ENCODE measurements at places on chromosomes 4 and X. TPM values are rescaled to one million over a fixed set of nuclear protein-coding genes. Genes with fewer than 3 reads are reported as not detected.

DNA sequence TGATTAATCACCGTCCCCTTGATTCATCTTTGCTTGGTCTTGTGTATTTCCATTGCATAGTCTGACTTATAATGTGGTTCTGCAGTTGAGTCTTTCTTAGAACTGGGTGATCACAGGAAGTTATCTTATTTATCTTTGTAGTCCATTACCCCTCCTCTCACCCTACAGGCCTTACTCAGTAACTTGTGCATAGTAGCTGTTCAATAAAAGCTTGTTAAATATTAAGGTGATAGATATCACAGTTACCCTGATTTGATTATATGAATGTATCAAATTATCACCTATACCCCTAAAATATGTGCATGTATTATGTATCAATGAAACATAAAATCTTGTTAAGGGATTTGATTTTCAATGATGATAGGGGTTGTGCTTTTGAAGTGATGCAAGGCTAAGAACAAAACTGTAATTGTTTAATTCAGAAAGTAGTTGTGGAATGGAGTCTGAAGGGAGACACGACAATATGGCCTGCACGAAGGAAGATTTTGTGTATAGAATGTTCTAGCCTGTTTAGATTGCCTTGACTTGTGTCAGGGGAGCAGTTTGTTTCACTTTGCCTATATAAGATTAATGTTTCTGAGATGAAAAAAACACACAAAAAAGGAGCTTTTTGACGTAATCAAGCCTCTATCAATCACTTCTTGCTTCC lies 132.4 kb upstream of the LIMCH1 start:
- DNase-seq: no peak

GRCh38 chr4:82578935-82579334 lies 17.1 kb upstream of the TMEM150C start:
- no peak for DNase-seq

DNA sequence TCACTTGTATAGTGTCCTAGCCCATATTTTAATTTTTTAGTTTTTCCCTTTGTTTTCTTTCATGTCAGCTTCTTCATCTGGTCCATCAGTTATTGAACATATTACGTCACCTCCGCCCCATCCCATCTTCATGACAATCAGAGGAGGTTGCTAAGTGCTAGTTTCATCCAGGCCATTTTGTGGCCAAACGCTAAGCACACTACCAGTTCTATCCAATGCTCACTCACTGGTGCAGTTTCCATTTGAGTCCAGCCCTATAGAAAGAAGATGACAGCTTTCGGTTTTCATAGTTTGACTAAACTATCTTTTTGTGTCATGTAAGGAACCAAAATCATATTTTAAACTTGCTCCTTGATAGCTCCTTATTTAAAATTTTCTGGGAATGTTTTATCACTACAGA lies 304.2 kb downstream of the TENM3 start:
- no peak for DNase-seq

DNA sequence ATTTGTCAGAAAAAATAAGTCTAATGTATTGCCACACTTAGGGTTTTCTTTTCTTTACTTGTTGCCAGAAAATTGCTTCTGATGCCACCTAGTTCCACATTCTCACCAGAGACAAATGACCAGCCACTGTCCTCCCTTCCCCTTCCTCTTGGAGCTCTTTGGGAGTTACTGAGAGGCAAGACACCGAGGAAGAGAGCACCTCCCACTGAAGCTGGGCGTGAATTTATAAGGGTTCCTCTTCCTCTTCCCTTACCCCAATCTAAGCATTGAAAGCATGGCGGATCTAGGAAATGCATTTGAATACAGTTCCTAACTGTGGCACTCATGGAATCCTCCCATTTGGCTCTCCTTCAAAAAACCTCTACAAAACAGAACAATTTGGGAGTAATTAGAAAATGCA lies 30.0 kb downstream of the ANXA3 start:
- DNase-seq: no peak

DNA sequence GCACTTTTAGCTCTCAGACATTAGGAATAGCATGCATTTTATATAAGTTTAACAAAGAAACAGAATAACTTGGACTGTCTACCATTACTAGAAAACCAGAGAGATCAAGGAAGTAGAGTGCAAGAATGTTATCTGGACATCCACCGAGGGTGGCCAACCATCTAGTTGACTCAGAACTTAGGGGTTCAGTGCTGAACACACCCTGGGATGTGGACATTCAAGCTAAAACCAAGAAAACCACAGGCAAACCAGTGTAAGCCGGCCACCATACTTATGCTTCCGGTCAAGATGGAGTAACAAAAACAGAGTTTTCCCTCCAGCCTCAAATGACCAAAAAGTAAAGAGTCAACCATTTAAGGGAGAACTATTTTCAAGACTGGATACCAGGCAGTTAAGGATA lies 181.4 kb upstream of the MXRA5 start:
- DNase-seq: no peak

VSIG1 gene
- 0.11 TPM for polyA plus RNA-seq

GRCh38 chrX:13371186-13371585 lies 51.3 kb upstream of the ATXN3L start:
- no peak for DNase-seq

BLOC1S4 gene
- 12.6 TPM for polyA plus RNA-seq

- DNase-seq: no peak
Measured at GRCh38 chrX:29561417-29561816, 653.9 kb upstream of the MAGEB2 start.

Data from A549 (cell line).